ENCODE measurements at places on chromosomes 4 and X. TPM values are rescaled to one million over a fixed set of nuclear protein-coding genes. Genes with fewer than 3 reads are reported as not detected.

Gene ACOT9
- 24.6 TPM for total RNA-seq

Gene GAGE12J
- total RNA-seq = not detected

Gene EDA
- total RNA-seq = 2.6 TPM

Gene P2RY10
- total RNA-seq = 12.7 TPM

Gene TMPRSS11B
- not detected for total RNA-seq

Gene GABRG1
- not detected for total RNA-seq

Gene PHKA2
- total RNA-seq = 14.8 TPM

Gene GRIPAP1
- total RNA-seq = 44.1 TPM

Gene SERPINA7
- not detected for total RNA-seq

Gene LRCH2
- 0.03 TPM for total RNA-seq

Gene STX18
- total RNA-seq = 27.6 TPM

Gene ASMT
- not detected for total RNA-seq

Gene CENPVL2
- total RNA-seq = not detected

Gene QRFPR
- total RNA-seq = not detected

Gene PDZD4
- total RNA-seq = 1.4 TPM

Gene PRR32
- not detected for total RNA-seq

Gene SMR3B
- total RNA-seq = not detected

DNA sequence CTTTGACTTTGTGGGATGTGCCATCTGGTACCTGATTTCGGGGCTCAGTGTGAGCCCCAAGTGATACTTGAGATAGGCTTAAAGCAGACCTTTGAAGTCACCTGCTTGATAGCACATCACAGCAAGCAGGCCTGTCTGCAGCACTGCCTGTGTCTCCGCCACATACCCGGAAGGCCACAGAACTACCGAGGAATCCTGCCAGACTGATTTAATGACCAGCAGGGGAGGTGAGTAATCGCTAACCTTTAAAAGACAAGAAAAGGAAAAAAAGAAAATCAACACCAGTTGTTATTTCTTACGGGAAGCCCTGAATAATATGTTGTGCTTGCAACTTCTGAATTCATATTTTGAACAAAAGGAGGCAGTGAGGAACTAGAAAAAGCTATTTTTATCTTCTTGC is 6.8 kb downstream of the PTCHD1 start:
- DNase-seq = no peak

DNA sequence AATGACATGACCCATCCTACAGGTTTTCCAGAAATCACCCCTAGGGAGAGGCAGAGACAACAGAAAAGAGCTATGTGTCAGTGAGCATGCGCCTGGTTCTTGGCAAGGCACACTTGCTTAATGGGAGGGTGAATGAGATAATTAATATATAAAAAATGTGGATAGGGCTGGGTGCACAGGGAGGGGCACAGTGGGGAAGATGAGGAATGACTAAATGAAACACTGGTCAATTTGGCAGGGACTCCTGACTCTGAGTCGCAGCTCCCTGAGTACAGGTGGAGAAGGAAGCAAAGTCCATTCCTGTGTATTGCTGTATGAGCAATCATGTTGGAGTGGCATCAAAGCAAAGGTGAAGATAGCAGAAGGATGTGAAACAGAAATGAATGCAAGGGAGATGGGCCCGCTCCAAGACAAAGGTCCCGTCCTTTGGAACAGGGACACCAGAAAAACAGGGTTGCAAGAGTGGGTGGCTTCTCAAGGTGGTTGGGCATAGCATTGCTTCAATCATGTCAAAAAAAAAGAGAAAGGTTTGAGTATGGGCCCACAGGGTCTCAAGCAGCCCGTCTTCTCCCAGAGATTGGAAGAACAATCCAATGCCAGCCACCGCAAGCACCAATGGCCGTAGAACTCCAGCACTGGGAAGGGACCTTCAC is 278.4 kb upstream of the AGTR2 start:
- DNase-seq = no peak

DNA sequence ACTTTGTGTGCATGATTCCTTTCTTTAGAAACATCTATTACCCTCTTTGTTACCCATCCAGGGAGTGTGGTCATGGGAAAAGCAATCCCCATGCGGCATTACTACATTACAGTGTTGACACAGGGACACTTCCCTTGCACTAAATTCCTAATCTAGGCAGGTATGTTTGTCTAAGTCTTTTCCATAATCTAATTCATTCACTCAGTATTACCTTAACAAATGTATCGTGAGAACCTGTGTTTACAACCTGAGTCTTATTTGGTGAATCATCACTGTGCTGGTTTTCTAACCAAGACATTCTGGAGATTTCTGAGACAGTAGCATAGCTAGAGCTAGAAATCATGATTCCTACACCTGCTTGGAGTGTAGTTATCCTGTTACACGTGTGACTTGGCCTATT is 326.8 kb downstream of the BMPR1B start:
- no peak for DNase-seq

GRCh38 chr4:146890301-146890700 is 55.4 kb downstream of the TTC29 start:
- no peak for DNase-seq

- DNase-seq = no peak
Measured at GRCh38 chrX:85922821-85923220, 124.5 kb downstream of the CHM start.

DNA sequence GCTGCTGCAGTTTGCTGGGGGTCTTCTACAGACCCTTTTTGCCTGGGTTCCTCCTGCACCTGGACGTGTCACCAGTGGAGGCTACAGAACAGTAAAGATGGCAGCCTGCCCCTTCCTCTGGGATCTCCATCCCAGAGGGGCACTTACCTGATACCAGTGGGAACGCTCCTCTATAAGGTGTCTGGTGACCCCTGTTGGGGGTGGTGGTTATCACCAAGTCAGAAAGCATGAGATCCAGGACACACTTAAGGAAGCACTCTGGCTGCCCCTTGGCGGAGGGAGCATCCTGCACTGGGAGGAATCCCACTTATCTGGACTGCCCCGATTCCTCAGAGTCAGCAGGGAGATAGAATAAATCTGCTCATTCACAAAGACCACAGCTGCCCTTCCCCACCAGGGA is 218.9 kb upstream of the GALNTL6 start:
- no peak for DNase-seq

DNA sequence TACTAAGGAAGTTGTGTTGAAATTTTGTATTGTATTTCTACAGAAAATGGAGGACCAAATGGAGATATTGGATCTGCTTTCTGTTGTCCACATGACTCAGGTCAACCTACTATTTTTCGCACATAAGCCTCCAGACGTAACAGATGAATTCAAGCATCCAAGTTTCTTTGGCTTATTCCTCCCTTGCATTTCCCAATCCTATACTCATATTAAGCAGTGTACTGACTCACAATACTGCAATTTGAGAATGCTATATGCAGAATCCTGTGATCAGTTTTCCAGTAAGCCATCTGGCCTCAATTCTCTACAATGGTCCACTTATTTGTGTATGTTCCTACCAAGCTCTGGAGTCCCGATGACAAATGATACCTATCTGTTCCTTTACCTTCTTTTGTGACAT is 75.7 kb downstream of the ASB9 start:
- DNase-seq = no peak

GRCh38 chr4:122827879-122828601 is 1.4 kb downstream of the FGF2 start:
- DNase-seq = peak; percentile 17

GRCh38 chr4:144295286-144295995 is 154.9 kb upstream of the GYPA start:
- no peak for DNase-seq

GRCh38 chr4:77817304-77818072 is 1.7 kb downstream of the CNOT6L start:
- DNase-seq = no peak

DNA sequence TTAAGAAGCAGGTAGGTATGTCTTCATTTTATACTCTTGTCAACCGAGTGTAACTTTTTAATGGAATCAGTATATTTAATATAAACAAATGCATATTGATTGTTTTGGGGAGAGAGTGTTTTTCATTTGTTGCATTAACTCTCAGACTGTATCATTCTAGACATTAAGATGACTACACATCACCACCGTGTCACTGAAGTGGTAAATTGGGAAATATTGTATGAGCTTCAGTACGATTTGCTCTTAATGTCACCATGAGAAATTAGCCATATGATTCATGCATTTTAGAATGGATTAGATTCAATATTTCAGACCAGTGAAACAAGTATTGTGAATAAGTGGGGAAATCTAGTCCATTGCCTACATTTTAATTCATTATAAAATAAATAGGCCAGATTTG is 9.7 kb upstream of the MFAP3L start:
- DNase-seq = no peak

GRCh38 chr4:93466446-93466845 is 362.1 kb upstream of the ATOH1 start:
- DNase-seq = no peak

GRCh38 chr4:60259781-60260180 is 940.3 kb upstream of the ADGRL3 start:
- no peak for DNase-seq

GRCh38 chrX:108323751-108324150 is 114.5 kb downstream of the COL4A6 start:
- no peak for DNase-seq

- no peak for DNase-seq
Measured at GRCh38 chrX:44071847-44072551, 98.8 kb upstream of the NDP start.

GRCh38 chr4:140038031-140038533 is 115.9 kb downstream of the MAML3 start:
- no peak for DNase-seq

GRCh38 chr4:152635851-152636250 is 43.9 kb downstream of the TMEM154 start:
- no peak for DNase-seq

- no peak for DNase-seq
Measured at GRCh38 chr4:26176598-26177149, 144.1 kb upstream of the RBPJ start.

GRCh38 chrX:51144828-51145442 is 187.7 kb upstream of the NUDT10 start:
- DNase-seq = peak; percentile 21

DNA sequence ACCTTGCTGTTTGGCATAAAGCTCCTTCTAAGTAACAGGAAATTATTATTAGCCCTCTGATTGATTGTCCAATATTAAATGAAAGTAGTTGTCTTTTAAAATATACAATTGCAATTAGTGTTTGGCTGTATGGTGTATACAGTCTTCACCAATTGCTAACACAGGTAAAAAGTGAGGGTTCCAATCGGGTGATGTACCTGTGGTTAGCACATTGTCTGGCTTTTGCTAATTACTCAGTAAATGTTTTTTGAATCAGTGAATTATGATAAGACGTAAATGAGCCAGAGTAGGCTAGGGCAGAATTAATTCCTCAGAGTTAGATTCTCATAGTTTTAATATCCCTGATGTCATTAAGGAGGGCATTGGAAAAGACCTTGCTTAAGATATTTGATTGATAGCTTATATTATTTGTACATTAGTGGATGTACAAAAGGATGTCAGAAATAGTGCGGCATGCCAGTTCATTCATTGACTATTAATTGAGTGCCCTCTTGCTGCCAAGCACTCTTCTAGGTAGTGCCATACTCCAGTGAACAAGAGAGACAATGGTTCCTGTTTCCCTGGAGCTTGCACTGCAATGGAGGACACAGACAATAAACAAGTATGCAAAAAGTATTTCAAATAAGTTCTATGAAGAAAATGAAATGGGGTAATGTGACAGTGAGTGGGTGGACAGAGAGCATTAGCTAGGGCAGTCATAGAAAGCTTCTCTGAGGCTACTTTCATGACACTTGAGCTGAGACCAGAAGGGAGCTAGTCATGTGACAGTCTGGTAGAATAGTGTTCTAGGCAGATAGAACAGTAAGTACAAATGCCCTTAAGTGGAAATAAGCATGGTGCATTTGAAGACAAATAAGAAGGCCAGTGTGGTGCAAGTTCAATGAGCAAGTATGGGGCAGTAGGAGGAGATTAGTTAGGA is 205.9 kb upstream of the CASK start:
- DNase-seq = no peak

GRCh38 chr4:184368731-184369130 is 105.6 kb downstream of the IRF2 start:
- no peak for DNase-seq

DNA sequence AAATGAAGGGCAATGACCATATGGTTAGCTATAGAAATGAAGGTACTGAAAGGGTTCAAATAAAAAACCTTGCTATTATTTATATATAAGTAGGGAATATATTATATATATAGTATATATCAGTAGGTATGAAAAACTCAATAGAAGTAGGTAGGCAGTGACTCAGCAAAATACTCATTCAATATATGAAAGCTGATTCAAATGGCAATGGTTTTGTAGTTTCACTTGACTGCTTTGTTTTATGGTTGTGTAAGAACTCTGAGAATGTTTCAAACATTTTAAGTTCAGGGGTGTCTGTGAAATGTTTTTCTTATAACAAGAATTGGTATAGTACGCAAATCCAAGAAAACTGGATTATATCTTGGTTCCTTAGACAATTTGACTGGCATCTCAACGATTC is 4.1 kb downstream of the ZNF280C start:
- DNase-seq = no peak

- DNase-seq = no peak
Measured at GRCh38 chr4:129233691-129234090, 137.7 kb downstream of the C4orf33 start.

DNA sequence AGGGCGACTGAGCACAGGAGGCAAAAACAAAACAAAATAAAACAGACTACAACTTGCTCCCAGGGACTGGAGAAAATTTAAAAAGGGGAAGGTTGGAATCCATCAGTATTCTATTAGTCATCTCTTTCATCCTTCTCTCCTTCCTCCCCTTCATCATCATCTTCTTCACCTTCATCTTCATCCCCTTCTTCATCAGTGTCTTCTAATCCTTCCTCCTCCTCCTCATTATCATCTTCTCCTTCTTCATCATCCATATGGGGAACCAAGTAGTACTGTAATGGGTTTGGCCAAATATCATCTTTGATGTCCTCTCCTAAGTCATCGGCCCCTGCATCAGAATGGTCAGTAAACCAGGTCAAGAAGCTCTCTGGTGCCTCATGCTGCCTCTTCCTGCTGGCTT is 6.9 kb upstream of the MCUB start:
- DNase-seq = no peak

- no peak for DNase-seq
Measured at GRCh38 chr4:3436048-3436797, 5.5 kb upstream of the HGFAC start.

All from activated T-cell treated with anti-CD3 and anti-CD28 coated beads, Interleukin-2, amount 50 U/mL, for 4 hours (primary cell).